Activated T-helper 17 cell treated with anti-CD3 and anti-CD28 coated beads, Interleukin-2, amount 50 U/mL, for 72 hours (primary cell): ENCODE measurements at places on chromosomes 7 and 10. TPM values are rescaled to one million over a fixed set of nuclear protein-coding genes. Genes with fewer than 3 reads are reported as not detected.

Gene ERVW-1
- total RNA-seq, result not detected

- no peak for ATAC-seq
Observed at GRCh38 chr7:27128776-27129728, 1.5 kb downstream of the HOXA4 start.

- ATAC-seq, result no peak
Observed at GRCh38 chr10:8705415-8705814, 650.9 kb downstream of the GATA3 start.

DNA sequence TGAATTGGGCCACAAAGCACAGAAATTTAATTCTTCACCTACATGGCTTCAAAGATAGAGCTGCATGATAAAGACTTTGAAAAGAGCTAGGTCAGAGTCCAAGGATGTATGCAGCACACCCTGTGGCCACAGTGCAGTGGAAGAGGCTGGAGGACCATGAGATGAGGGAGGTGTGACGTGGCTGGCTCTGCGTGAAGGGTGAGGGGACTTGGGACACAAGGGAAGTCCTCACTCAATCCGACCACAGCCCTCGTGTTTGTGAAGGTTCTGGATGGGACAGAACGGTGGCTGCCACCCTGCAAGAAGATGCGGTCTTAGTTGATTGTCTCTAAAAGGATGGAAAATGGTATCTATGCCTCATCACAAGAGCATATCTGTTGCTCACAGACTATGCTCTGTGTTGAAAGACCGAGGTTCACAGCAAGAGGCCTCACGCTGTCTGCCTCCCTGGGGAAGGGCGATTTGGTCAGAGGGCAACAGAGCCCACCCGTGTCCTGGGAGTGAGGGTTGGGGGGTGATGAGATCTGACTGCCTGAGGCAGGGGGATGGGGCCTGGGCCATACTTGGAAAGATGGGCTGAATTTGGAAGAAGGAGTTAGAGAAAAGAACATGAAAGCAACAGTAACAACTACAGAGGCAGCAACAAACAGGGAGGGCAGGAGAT, 174.4 kb upstream of the SHH start:
- no peak for ATAC-seq
